GDM1 (cell line): ENCODE measurements at places on chromosomes 11 and 22.

- no peak for DNase-seq
Measured at GRCh38 chr22:31680861-31681341, 18.9 kb upstream of the PISD start.

DNA sequence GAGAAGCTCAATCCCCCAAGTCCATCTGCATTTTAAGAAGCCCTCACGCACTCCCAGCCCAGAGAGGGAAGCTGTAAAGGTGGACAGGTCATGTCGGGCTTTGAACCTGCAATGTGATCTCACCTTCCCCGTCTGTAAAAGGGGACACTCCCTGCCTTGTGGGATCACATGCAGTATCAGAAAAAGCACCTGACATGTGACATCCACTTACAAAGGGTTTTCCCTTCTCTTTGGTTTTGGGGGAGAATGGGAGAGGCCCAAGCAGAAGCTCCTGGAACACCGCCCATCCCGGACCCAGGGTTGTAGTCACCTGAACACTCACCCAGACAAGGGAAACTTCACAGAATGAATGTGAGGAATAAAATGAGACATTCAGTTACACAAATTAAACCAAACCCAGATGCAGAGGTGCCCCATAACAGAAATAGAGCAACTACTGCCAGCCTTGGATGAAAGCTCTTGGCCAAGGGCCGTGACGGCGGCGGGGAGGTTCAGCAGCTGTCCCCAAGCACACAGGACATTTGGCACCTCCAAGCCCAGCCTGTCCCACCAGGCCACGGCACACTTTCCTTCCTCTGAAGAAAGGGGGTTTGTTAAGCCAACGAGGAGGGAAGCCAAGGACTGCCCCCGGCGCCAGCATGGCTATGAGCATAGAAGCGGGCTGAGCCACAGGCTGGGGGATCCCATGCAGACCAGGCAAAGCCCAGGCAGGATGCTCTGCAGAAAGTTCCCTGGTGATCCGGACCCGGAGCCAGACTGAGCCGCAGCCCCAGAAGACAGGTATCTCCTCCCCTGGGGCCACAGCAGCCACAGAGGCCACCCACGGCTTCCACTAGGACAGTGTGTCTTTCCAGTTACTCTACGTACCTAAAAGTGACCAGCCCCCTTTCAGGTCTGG is 3.8 kb downstream of the BID start:
- no peak for DNase-seq

- DNase-seq: no peak
Measured at GRCh38 chr11:100066399-100066798, 620.7 kb upstream of the ARHGAP42 start.

GRCh38 chr11:116879800-116880625 is 42.6 kb upstream of the APOA1 start:
- DNase-seq: peak; percentile 61

DNA sequence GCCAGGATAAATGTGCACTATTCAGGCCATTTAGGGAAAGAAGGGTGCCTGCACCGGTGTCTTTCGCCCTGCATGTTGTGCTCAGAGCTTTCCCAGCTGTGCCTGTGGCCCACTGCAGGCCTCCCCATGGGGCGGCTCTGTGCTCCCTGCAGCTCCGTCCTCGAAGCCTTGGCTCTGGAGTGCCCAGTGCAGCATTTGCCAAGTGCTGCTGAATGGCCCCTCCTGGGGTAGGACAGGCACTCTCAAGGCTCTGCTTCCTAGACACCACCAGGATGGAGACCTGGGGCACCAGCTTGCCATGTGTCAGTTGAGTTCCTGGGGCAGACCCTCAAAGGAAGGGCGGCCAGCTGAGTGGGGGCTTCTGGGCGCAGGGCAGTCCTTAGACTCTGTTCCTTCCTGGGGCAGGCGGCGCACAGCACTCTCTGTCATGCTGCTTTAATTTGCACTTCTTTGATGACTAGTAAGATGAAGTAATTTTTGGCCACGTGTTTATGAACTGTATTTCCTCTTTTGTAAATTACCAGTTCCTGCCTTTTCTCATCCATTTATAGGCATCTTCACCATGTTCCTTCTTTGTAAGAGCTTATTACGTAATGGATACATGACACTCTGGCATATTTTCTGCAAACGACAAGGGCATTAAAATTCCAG is 32.1 kb upstream of the GNB1L start:
- peak; percentile 41 for DNase-seq

DNA sequence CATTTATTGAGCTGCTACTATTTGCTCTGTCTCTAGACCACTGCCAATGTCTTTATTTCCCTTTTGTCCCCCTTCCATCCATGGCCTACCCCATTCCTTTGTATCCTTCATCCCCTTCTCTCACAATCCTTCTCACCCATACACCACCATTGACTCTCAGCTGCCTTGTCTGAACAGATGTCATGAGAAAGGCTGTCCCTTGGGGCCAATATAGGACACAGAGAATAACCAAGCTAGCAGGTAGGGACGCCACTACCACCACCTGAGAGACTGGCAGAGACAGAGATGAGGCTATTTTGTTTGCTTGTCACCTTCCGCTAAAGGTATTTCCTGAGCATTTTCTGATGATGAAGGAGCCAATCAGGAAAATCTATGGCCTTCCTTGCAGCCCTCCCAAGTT is 138.9 kb downstream of the CD44 start:
- no peak for DNase-seq

- DNase-seq: no peak
Measured at GRCh38 chr11:20367313-20367948, 3.9 kb downstream of the HTATIP2 start.

- DNase-seq: peak; percentile 32
Measured at GRCh38 chr22:43993072-43993760, 30.9 kb upstream of the PARVB start.

DNA sequence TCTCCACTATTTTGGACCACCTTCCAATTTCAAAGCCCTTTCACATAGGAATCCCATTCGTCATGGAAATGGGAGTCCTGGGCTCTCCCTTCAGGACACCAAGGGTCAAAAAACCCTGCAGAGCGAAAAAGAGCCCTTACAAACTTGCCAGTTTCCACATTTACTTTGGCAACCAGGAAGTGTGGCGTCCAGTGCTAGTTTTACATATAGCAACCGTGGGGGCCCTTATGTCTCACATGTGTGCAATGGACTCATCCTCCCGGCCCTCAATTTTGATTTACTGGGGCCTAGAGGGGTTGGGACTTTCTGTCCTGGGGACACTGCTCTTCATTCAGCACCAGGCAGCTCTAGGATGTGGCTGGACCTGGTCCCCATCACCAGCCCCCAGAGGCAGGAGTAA is 33.7 kb downstream of the DAGLA start:
- no peak for DNase-seq

GRCh38 chr11:96309016-96309642 is 33.9 kb downstream of the MAML2 start:
- no peak for DNase-seq

DNA sequence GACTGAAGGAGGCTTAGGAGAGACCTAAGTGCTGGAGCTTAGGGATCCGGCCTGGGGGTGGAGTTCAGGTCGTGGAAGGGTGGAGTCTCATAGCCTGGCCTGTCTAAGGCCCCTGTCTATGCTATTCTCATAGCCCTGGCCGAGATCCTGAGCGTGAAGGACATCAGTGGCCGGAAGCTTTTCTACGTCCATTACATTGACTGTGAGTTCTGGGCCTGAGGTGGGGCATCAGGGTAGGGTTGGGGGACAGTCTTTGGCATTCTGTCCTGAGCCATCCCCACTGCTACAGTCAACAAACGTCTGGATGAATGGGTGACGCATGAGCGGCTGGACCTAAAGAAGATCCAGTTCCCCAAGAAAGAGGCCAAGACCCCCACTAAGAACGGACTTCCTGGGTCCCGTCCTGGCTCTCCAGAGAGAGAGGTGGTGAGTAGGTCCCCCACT is 603 bp downstream of the KAT5 start:
- no peak for DNase-seq
